ENCODE measurements at places on chromosomes 5 and 9.

- peak; percentile 71 for DNase-seq
These were observed 27.7 kb upstream of the SCGB3A1 start for GRCh38 chr5:180618829-180619562.

GRCh38 chr9:841371-842209 lies at the start of gene DMRT1:
TSS of gene DMRT1 (plus strand) at chr9:841697. CDS start at chr9:841839, 142 bp downstream.
- peak; percentile 13 for DNase-seq

DNA sequence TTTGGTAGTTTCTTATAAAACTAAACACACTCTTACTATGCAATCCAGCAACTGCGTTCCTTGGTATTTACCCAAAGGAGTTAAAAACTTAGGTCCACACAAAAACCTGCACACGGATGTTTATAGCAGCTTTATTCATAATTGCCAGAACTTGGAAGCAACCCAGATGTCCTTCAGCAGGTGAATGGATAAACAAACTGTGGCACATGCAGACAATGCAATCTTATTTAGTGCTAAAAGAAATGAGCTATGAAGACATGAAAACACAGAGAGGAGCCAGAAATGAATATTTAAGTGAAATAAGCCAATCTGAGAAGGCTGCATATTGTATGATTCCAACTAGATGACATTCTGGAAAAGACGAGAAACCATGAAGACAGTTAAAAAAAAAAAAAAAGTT lies 10.7 kb downstream of the WNK2 start:
- no peak for DNase-seq

GRCh38 chr5:60519372-60519771 lies 180.6 kb downstream of the DEPDC1B start:
- no peak for DNase-seq

- no peak for DNase-seq
These were observed 11.4 kb upstream of the ENG start for GRCh38 chr9:127865645-127866464.

DNA sequence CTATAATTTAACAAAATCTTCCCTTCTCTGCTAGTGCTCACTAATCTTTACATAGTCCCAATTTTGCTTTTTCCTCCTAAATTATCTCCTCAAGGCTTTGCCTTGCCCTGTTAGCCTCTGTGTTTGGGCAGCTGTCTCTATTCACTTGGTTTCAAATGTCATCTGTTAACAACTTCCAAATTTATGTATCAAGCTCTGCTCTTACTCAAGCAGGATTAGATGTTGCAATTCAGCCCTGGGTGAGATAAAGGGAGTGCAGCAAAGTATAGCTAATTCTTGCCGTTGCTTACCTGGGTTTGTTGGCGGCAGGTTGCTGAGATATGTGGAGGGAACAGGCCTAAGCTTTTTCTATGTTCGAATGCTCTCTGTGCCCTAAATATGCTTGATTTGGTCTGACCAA lies 483.8 kb downstream of the DMAC1 start:
- DNase-seq = peak; percentile 41

GRCh38 chr9:135215571-135216161 lies 128.2 kb downstream of the OLFM1 start:
- DNase-seq = peak; percentile 56

- DNase-seq = peak; percentile 87
These were observed 269.1 kb downstream of the FANCC start for GRCh38 chr9:95048225-95049087.

- DNase-seq = no peak
These were observed 261.6 kb downstream of the NFIB start for GRCh38 chr9:14052359-14052758.

DNA sequence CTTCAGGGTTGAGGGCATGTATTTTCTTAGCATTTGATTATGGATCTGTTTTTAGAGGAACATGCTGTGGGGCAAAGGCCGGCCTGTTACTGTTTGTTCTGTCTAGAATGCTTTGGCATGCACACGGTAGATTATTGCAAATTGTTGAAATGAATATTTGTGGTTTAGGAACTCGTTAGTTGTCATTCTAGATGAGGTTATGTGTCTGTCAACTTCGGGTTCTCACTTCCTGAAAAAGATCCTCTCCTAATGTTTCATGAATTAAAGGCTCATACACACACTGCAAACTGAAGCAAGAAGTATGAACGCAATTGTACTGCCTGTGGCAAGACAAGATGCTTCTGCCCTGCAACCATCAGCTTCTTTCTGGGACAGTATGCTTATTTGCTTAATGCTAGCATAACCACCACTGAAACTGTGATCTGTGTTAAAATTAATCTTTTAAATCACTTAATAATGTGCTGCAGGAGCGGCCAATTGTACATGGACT lies 99.6 kb downstream of the BASP1 start:
- no peak for DNase-seq

- no peak for DNase-seq
These were observed 27.4 kb upstream of the SAP30L start for GRCh38 chr5:154418344-154418820.

DNA sequence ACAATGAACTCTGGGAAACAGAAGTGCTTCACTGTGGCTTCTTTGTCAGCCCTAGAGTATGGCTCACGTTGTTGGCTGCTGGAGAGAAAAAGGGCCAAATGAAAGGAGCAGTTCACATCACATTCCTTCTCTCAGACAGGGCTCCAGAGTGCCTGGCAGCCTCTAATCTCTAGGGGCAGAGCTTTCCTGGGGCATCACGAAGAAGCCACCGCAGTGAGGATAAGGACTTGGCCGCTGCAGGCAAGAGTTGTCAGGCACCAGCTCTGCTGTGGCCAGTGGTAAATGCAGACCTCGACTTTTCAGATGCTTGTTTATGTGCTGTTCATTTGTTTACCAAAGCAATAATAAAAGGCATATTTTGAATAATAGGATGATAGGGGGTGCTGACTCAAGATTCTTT lies 227.2 kb downstream of the ICE1 start:
- no peak for DNase-seq

GRCh38 chr5:179272326-179273072 lies 72.8 kb downstream of the ADAMTS2 start:
- DNase-seq = no peak

DNA sequence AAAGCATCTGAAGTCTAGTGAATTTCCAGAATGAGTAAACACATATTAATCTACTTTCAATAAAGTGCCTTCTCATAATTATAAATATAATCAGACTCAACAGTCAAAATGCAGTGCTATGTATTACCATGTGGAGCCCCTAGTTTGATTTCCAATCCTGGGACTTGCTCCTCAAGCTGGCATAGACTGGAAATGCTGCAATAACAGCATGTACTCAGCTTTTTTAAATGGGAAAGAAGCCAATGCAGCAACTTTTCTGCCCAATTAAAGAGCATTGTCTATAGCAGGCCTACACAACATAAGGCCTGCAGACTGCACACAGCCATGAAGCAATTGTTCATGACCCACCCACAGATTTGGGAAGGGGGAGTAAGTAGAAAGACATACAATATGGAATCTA lies 103.2 kb downstream of the NR2F1-AS1 start:
- no peak for DNase-seq

- peak; percentile 23 for DNase-seq
These were observed 112.3 kb upstream of the WWC1 start for GRCh38 chr5:168179192-168179593.

DNA sequence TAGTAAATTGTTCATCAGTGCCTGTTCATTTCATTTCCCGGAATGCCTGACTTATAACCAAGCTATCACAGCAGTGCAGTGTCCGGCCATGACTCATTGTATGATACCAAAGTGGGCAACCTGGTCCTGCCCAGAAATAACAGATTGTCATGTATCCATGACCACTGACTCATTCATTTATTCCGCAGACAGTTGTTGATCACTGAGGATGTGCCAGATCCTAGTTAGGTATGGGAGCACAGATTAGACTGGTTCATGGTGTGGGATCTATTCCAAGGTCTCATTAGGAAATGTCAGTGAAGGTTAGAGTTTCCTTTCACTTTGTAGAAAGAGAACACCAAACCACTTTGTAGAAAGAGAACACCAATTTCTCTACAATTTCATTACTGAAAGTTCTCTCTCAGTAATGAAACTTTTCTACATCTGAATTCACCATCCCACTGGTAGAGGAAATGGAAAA lies 8.7 kb downstream of the NREP start:
- no peak for DNase-seq

DNA sequence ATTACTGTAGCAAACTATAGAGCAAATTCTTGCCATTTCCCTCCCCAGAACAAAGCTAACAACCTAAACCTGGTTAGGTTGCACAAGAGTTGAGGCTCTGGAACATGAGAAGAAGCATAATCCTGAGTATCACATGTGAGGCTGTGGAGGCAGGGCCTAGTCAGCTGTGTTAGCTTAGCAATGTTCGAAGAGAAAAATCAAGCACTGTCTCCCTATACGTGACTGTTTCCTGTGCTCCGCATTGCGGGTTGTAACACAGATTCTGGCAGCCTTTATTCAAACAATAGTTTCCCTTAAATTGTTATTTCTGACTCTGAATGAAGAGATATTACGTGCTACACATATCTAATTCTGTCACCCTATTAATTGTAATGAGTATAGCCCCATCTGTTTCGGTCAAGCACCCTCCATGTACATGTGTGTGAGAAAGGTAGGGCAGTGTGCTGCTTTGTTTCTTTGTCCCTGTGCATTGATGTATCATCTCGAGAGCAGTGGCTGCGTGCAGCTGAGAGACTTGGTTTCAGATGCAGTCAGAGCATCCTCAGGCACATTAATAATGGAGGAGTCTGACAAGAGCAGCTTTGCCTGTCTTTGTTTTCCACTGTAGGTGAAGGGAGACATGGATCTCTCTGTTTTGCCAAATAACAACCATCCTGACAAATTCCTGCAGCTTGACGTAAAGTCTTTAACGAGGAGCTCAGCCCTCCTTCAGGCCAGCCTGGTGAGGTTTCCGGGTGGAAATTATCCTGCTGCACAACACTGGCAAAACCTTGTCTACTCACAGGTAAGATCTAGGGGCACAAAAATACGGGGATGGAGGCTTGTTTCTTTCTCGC lies at the start of gene MINAR2:
MINAR2 (plus strand) TSS at position 523 of the 836 bp plus-strand sequence; CDS start at position 620, 97 bp downstream.
- DNase-seq = no peak

- no peak for DNase-seq
These were observed 56.7 kb upstream of the CARTPT start for GRCh38 chr5:71662381-71662780.

DNA sequence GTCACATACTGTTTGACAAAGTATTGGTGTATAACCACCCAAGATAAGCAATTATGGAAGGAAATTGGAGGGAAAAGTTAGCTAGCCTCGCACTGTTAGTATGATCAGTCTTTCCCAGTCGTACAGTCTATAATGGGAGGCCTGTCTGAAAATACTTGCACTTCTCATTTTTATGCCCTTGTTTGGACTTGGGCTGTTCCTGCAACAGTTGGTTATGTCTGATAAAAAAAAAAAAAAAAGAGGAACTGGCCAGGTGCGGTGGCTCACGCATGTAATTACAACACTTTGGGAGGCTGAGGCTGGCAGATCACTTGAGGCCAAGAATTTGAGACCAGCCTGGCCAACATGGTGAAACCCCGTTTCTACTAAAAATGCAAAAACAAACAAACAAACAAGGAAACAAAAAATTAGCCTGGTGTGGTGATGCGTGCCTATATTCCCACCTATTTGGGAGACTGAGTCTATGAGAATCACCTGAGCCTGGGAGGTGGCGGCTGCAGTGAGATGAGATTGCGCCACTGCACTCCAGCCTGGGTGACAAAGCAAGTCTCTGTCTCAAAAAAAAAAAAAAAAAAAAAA lies 58.3 kb upstream of the ANKRD33B start:
- DNase-seq = no peak

- DNase-seq = no peak
These were observed 12.6 kb downstream of the CFAP77 start for GRCh38 chr9:132422574-132422973.

DNA sequence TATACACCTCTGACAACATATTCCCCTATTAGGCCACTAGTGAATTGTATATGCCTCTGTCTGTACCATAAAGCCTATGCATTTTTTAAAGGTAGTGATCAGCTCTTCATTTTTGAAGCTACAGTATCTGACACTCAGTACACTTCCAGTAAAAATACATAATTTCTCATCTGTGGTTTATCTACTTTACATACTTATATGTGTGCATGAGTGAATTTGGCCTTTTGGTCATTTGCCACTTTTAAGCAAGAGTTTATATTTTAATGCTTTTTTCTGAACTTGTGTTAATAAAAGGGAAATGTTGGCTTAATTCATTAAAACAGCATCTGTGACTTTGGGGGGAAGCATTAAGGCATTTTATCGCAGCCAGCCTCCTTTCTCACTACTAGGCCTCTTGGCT lies 47.8 kb downstream of the ST8SIA4 start:
- no peak for DNase-seq

DNA sequence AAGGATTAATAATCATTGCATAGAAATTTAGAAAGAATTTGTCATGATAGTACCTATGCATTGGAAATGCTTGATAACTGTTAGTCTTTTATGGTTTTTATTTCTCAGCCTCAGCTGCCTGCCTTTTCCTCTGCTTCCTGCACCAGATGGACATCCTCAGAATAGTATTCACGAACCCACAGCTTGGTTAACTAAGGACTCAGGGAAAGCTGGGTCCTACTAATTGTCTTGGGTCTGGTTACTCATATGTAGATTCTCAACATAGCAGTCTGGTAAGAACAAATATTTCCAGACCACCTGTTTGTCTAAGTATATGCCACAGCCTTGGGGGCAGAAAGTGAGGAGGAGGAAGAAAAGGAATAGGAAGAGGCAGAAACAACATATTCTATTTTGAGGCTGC lies 464.5 kb upstream of the SMARCA2 start:
- DNase-seq = no peak

- DNase-seq = peak; percentile 19
These were observed 1.8 kb downstream of the LURAP1L start for GRCh38 chr9:12776513-12777055.

- DNase-seq = peak; percentile 77
These were observed 389.1 kb downstream of the GADD45G start for GRCh38 chr9:89993678-89994630.

DNA sequence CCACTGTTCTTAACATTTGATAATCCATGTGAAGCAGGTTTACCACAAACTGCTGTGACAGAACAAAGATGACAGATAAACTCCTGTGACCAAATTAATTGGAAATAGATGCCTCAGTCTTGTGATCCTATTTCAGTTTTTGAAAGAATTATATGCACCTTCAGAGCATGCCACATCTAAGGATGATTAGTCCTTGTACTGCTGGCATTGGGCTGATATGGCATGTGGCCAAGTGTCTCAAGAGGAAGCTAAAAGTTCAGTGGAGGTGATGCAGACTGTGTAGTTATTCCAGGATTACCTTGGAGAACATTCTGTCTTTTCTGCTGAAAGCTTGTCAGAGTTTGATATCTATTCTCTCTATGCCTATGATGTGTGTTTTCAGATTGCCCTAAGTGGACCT lies 314.4 kb upstream of the EFNA5 start:
- DNase-seq = peak; percentile 43

Measured in hepatocyte (in vitro differentiated cells).